ENCODE measurements at places on chromosomes 4 and X.

- DNase-seq = no peak
Observed at GRCh38 chrX:41293269-41293668, 40.7 kb upstream of the DDX3X start.

DNA sequence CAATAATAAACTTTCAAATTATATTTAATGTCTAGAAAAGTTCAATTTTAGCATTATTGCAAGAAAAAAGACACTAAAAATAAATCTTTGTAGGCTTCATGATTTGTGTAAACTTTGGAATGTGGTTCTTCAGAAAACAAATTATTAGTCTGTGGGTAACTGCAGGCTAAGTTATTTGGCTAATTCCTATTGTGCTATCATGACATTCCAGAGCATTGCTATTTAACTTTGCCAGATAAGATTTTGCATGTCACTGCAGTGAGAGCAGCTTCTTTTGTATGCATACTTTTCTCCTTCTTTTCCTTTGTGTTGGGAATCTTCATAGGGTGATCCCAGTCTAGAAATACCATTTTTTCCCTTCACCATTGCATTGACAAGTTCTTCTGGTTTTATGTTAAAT is 130.0 kb downstream of the AWAT2 start:
- no peak for DNase-seq

GRCh38 chr4:77358315-77358928 is 201.4 kb downstream of the CCNG2 start:
- DNase-seq = peak; percentile 5

GRCh38 chr4:97016186-97016907 is 1126.9 kb downstream of the STPG2 start:
- DNase-seq = no peak

DNA sequence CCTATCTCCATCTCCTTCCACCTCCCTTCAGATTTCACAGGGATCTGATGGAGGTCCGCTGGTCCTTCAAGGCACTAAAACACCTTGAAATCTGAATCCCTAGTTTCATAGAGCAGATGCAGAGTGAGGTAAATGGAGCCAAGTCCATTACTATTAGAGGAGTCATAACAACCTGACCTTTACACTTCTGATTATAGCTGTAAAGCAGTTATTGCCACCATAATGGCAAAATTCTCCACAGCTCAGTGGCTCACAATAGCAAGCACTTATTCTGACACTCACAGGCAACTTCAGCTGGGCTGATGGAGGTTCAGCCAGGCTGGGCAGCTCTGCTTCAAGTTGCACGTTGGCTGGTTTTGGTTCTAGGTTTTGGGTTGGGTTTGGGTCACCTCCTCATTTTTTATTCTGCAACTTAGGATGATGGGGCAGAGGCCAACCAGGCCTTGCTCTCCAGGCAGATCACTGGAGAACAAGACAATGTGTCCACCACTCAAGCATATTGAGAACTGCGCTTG is 51.4 kb upstream of the LRAT start:
- DNase-seq = no peak

DNA sequence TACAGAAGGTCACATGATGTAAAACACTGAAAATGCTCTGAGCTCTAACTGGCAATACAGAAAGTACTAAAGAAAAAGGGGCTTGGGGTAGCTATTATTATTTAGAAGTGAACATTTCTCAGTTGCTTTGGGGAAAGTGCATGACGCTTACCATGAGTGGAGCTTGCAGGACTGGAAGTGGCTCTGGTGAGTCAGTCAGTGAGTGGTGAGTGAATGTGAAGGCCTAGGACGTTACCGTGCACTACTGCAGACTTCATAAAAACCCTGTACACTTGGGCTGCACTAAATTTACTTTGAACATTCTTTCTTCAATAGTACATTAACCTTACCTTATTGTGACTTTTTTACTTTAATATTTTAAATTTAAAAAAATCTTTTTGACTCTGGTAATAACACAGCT is 89.3 kb upstream of the ENPP6 start:
- DNase-seq = no peak

DNA sequence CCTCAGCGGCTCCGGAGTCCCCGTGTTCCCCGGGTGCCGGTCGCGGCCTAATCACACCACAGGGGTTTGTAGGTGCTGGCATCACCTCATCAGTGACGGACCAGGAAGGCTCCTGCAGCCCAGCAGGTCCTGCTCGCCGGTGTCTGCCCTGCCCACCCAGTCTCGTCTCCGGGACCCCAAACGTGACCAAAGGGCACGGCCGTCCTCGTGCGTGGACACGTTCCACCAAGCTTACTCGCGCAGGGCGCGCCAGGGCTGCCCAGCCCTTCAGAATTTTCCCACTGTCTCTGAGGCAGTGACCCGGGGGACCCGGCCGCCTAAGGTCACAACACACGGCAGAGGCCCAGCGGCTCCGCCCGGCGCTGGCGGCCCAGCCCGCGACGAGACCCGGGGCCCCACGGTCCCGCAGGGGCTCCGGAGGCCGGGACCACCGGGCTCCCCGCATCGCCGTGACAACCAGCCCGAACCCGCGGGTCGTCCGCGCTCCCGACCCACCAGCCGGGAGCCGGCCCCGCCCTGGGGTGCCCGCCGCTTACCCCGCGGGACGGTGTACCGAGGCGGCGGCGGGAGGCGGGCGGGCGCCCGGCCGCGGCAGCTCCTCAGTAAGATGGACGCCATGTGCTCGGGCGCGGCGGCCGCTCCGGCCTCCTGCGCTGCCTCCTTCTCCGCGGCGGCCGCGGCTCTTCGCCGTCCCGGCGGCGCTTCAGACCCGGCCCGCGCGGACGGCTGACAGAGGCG is 454 bp downstream of the LETM1 start:
- DNase-seq = peak; percentile 20

DNA sequence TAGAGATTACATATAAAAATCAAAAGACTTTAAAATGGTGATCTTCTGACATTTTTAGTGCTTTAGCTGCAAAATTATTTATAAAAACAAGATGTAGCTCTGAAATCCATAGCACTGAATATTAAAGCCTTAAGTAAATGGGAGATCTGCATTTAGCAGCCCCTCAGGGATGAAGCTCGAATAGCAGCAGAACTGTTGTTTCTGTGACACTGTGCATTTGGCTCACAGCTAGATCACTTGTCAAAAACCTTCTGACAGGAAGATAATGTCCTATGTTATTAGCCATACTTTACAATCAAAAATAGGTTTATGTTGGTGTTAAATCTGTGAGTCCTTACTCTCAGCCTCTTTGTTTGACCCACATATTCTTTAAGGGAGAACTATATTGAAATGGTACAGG is 14.1 kb upstream of the PYURF start:
- DNase-seq = no peak

GRCh38 chr4:30330894-30331652 is 389.1 kb upstream of the PCDH7 start:
- DNase-seq = no peak

DNA sequence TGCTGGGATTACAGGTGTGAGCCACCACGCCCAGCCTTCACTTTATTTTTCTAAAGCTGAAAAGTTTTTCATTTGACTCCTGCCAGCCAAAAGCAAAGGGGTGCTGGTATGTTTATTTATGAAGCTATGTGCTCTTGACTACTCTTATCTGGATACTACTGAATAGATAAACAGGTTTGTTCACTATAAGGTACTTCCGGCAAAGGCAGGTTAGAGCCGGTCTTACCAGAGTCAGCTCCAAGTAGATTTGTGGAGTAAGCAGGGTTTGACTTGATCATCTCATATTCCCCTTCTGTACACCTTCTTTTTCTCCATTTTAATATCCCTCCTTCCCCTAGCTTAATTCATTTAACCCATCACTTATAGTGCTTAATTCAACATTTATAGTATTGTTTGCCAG is 175.4 kb upstream of the MBNL3 start:
- no peak for DNase-seq

DNA sequence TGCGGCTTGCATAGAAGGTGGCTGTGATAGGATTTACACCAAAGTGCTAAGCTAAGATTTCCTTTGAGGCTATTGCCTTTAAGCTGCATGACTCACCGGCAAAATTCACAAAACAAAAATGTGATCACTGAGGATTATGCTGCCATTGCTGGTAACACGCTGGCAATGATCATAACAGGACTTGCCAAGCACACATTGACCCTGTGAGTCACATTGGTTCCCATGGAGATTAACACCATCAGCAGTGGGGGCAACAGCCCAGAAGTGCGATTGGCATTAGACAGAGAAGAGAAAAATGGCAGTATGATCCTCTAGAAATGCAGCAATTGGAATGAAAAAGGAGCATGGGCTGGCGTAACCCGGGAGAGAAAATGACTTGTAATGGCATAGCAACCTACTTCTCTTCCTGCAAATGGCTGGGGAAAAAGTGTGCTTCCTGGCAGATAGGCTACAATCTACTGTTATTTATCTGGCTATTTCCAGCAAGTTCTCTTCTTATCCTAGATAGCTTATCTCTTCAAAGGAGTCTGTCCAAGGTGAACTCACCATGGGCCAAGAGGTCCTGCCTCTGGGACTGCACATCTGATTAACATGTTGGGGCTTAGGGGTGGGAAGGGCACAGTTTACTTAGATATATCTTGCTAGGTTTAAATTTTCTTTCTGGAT is 314.2 kb upstream of the IGFBP7 start:
- DNase-seq = no peak

GRCh38 chr4:80463509-80463908 is 128.0 kb downstream of the CFAP299 start:
- DNase-seq = no peak

- DNase-seq = no peak
Observed at GRCh38 chrX:72052415-72053090, 79.2 kb downstream of the RTL5 start.

DNA sequence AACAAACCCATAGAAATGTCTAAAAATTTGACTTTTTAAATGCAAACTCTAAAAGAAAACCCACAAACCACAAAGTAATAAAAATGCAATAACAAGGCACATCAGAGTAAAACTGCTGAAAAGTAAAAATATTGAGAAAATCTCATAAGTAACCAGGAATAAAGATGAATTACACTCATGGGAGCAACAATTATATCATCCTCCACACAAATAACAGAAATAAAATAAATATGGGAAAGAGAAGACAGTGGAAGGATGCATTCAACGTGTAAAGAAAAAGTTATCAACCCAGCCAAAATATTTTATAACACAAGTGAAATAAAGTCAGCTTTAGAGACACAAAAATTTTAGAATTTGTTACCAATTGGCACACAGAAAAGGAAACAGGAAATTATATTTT is 1420.2 kb downstream of the PCDH18 start:
- DNase-seq = no peak

GRCh38 chrX:96619588-96619987 is 65.1 kb upstream of the DIAPH2 start:
- no peak for DNase-seq

DNA sequence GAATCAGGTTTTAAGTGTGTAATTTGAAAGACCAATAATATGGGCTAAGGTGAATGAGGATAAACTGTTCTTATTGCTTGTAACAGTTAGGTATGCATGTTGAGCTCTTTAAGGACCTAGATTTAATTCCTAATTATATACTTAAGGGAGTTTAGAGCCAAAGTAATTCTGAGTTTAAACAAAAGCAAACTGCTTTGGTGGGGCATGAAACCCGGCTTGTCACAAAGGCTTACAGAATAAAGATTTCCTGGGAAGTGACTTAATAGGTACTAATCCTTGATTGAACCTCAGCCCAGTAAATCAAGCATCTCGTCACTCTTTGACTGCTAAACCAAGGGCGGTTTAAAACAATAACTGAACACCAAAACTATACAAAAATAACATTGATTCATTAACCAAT is 1324.2 kb downstream of the RPA4 start:
- DNase-seq = no peak

GRCh38 chrX:46130247-46130646 is 415.0 kb downstream of the ZNF674 start:
- no peak for DNase-seq

- DNase-seq = peak; percentile 59
Observed at GRCh38 chr4:2954358-2955185, 8.6 kb downstream of the NOP14 start.

GRCh38 chr4:25797136-25797535 is 65.7 kb downstream of the SEL1L3 start:
- no peak for DNase-seq

DNA sequence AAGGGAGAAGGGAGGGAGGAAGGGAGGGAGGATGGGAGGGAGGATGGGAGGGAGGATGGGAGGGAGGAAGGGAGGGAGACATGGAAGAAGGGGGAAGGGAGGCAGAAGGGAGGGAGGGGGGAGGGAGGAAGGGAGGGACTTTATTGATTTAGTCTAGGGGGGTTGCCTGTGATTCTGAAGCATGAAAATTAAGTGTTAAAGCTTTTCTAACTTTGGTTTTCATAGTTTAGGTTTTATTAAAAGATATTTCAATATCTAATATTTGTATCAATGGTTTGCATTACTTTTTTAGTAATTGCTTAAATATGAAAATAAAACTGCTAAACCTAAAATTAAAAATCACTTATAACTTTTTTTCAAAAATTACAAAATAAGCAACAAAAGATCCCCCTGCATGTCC is 2.4 kb downstream of the PALLD start:
- no peak for DNase-seq

DNA sequence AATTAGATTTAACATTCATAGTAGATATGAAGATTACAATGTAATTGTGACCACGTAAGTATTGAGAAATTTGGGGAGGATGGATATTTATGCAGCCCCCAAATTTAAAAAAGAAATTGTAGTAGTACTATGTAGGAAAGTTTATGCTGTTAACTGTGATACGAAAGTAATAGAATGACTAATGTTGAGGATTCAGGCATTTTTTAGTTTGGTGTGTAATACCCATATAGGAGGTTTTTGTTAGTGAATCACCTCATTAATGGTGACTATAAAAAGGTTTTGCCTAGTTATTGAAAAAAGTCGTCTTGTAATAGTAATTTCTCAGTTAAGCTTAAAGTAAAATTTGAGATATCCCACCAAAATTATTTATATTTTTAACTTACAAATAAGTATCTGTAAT is 67.2 kb downstream of the SMARCAD1 start:
- no peak for DNase-seq

- DNase-seq = no peak
Observed at GRCh38 chr4:141301216-141301615, 80.5 kb downstream of the ZNF330 start.

GRCh38 chr4:171891038-171891437 is 77.8 kb downstream of the GALNTL6 start:
- no peak for DNase-seq

DNA sequence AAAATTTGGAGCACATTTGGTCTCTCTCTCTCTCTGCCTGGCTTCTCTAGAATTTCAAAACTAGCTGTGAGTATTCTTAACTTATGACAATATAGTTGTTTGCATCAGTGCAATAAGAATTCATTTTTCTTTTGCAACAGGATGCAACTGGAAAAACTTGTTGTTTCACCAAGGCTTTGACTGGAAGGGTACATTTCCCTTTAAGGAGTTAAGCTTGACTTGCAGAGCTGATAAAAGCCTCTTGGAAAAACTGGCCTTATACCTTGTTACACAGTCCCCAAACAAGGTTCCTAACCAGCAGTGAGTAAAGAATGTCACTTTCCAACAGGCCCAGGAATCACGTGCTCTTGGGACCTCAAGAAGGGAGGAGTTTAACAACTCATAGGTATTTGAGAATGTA is 25.9 kb upstream of the ZNF718 start:
- DNase-seq = no peak
